ENCODE measurements at places on chromosomes 6 and 20.

GRCh38 chr6:159044899-159045727 is at the start of gene TAGAP:
Gene TAGAP, minus strand, starts transcription at chr6:159044991. Its CDS starts 845 bp downstream, at chr6:159044146.
- DNase-seq: no peak

- no peak for DNase-seq
These were observed 143.2 kb upstream of the ZNF217 start for GRCh38 chr20:53736757-53737395.

- DNase-seq: no peak
These were observed 51.7 kb downstream of the MARCKS start for GRCh38 chr6:113908801-113909200.

- DNase-seq: no peak
These were observed 5.1 kb downstream of the RPL10A start for GRCh38 chr6:35473075-35473849.

- peak; percentile 36 for DNase-seq
These were observed 78.1 kb upstream of the CD93 start for GRCh38 chr20:23164176-23164601.

- DNase-seq: no peak
These were observed 121.4 kb downstream of the TPBG start for GRCh38 chr6:82484737-82485626.

Data from mesothelial cell of epicardium (in vitro differentiated cells).